Stimulated activated CD8-positive, alpha-beta memory T cell treated with anti-CD3 and anti-CD28 coated beads, Interleukin-4, amount 100 ng/mL, for 4 hours (primary cell): ENCODE measurements at places on chromosomes 7 and 10.

GRCh38 chr10:121054874-121055273, 203.7 kb downstream of the WDR11 start:
- DNase-seq: no peak

DNA sequence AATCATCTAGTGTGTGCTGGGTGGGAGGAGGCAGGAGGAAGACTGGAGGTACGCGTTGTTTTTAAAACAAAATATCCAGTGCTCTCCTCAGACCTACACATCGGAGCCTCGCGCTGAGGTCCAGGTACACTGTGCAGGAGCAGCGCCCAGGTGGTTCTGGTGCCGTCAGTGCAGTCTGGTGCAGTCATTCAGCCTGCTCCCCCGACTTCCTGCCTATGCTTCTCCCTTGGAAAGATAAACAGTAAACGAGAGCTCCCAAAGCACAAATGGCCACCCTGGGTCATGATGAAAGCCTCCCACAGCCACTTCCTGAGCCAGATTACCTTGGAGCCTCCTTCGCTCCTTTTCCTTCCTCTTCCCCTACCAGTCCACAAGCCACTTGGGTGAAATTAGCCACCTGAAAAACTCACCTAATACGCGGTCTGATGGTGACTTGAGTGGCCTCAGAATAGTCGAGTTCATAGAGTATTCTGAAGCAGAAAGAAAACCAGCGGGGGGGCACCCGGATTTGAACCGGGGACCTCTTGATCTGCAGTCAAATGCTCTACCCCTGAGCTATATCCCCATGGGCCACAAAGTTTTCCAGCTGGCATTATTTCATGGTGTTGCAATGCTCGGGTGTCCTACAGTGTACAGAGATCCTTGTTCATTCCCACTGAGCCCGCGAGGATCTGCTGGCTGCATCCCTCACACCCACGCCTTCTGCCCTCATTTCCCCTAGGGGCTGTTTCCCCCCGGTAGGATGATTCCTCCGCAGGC, 82.5 kb downstream of the ZNF467 start:
- DNase-seq: no peak

DNA sequence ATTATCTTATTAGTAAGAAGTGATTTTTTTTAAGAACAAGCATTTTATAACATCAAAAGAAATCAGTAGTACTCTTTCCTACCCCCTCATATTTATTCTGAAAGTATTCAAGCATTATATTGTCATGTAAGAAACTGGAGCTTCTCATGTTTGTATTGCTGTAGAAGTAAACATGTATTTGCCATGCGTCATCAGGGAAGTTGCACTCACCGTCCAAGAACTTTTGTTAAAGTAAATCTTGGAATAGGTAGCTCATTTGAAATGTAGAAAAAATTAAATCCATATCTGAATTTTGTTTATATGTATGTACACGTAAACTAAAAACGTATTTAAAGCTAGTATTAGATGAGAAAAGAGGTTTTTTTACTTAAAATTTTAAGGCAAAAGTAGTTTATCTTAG, 96.8 kb downstream of the PTEN start:
- DNase-seq: no peak

DNA sequence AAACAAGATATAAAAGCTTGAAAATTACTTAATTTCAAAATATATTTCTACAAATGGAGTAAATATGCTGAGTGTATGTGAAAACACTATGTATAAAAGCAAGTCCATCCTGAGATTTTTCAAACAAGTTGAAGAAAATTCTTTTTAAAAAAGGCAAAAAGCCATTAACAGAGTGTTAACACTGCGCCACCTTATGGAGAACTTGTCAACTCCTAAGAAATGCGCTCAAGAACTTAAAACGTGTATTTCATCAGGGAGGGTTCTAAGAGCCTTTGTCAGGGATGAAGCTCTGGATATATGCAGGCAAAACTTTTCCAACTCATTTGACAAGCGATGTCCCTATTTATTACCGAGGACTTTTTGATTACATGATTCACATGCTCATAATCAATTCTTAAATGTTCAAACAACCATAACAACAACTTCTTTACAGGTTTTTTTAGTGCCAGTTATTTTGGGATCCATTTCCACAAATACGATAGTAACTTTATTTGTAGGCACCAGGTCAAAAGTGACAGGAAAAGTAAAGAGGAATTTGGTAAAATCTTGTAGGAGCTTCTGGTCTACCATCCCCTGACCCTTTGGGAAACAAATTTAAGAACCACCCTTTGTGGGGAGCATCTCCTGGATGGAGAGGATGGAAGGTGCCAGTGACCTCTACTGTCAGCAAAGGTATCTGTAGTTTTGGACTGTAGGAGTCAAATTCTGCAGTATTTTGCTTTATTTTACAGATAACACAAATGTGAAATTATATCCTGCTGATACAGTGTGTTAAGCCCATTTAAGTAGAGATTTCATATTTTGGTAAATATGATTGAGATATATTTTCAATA, 23.2 kb downstream of the CALCR start:
- DNase-seq: no peak

DNA sequence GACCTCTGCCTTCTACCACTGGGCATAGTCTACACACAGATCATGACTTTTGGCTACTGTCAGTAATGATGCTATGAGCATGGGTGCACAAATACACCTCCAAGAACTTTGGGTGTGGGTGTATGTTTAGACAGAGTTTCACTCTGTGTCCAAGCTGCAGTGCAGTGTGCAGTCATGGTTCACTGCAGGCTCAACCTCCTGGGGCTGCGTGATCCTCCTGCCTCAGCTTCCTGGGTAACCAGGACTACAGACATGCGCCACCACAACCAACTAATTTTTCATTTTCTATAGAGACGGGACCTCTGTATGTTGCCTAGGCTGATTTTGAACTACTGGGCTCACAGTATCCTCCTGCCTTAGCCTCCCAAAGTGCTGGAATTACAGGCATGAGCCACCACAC, 194.4 kb downstream of the NSUN6 start:
- DNase-seq: no peak

GRCh38 chr10:14535457-14536130, 204.9 kb upstream of the FRMD4A start:
- no peak for DNase-seq

GRCh38 chr10:86091216-86091615, 275.4 kb downstream of the GRID1 start:
- no peak for DNase-seq

- no peak for DNase-seq
Measured at GRCh38 chr10:11595395-11595692, 16.1 kb downstream of the USP6NL start.
